ENCODE measurements at places on chromosomes 6 and 20. TPM values are rescaled to one million over a fixed set of nuclear protein-coding genes. Genes with fewer than 3 reads are reported as not detected.
A peak's percentile ranks its signal among the peaks of the same experiment; 100 is the strongest.

- DNase-seq: peak; percentile 22
These were observed 24.1 kb downstream of the LRFN2 start for GRCh38 chr6:40563111-40563510.

DNA sequence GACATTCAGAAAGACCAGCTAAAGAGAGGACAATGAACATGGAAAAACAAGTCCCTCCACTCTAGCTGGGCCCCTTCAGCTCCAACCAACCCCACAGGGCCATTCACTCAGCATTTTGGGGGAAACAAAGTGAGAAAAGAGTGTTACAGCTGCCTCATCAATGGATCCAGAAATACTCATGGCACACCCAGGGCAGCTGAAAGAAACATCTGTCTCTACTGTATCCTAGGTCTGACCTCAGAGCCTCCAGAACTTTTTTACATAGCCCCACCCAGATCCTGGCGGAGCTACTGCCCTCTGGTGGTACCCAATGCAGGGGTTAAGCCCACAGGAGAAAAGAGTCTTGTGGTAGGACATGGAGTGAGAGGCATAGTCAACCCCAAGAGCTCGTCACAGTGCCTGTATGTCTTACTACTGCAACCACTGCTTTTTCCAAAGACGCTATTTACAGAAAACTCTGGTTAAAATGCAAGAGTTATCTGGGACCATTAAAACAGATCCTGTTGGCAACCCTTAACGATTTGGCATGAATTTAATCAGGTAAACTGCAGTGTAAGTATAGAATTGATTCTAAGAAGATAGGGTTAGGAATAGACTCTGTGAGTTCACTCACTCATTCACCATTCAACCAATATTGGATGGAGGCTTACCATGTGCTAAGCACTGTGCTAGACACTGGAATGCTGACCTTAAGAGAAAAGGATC is 37.4 kb upstream of the FAM83C start:
- DNase-seq: peak; percentile 29

APOM gene
- total RNA-seq: 5.1 TPM

PEX3 gene
- total RNA-seq: 23.5 TPM

ACSS1 gene
- 48.0 TPM for total RNA-seq

ARMC12 gene
- 1.6 TPM for total RNA-seq

DNA sequence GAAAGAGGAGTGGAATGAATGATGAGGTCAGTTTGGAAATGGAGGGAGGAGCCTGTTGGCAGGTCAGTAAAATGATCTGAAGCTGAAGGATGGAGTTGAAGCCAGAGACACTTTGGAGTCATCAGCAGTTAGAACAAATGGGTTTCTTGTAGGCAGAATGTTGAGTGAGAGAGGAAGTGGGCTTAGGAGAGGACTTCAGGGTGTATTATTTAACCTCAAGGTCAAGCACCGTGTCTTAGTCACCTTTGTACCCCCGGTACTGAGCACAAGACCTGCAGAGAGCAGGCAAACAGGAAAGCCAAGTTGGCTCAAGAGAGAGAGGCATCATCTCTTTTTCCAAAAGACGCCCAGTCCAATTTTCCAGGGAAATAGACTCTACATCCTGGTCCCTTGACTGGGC is 23.3 kb downstream of the C20orf173 start:
- DNase-seq: no peak

GRCh38 chr20:50798650-50799049 is 3.8 kb downstream of the BCAS4 start:
- DNase-seq: no peak

VGLL2 gene
- total RNA-seq: not detected

DNA sequence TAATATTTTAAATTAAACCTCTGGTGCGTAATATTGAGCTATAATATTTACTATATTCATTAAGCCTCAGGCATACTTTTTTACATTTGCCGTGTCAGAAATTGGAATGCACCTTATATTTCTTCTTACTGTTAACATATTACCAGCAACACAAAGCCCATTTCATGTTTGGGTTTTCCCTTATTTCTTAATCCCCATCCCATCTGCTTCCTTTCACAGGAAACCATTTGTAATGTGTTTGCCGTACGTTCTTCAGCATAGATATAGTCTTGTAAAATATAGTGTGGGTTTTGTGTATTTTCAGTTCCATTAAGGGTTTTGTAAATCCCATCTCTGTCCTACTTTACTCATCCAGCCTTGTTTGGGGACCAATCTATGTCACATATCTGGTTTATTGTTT is 6.5 kb downstream of the EYS start:
- DNase-seq: no peak

BTN3A1 gene
- 18.3 TPM for total RNA-seq

DNA sequence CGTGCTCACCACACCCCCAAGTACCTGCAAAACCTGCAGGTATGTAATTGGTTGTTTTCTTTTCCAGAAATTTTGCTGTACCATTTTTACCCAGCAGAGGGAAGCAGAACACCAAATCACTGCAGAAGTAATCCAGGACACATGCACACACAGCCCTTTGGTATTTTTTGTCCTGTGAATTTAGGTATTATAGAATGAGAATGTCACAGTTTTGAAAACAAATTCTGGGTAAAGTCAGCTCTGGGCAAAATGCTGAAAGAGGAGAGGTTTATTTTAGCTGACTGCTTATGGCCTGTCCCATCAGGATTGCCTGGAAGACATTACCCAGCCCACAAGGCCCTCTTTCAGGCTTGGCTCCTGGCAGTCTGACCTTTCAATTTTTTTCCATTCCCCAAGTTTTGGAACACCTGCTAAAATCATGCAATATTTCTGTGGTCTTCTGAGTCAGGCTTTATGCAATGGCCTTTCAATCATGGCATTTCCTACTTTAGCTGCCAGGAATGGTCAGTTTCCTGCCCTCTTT is 3.5 kb upstream of the EFHC1 start:
- DNase-seq: no peak

CLVS2 gene
- not detected for total RNA-seq

- DNase-seq: no peak
These were observed 4.4 kb upstream of the TUBB1 start for GRCh38 chr20:59014680-59015389.

DNA sequence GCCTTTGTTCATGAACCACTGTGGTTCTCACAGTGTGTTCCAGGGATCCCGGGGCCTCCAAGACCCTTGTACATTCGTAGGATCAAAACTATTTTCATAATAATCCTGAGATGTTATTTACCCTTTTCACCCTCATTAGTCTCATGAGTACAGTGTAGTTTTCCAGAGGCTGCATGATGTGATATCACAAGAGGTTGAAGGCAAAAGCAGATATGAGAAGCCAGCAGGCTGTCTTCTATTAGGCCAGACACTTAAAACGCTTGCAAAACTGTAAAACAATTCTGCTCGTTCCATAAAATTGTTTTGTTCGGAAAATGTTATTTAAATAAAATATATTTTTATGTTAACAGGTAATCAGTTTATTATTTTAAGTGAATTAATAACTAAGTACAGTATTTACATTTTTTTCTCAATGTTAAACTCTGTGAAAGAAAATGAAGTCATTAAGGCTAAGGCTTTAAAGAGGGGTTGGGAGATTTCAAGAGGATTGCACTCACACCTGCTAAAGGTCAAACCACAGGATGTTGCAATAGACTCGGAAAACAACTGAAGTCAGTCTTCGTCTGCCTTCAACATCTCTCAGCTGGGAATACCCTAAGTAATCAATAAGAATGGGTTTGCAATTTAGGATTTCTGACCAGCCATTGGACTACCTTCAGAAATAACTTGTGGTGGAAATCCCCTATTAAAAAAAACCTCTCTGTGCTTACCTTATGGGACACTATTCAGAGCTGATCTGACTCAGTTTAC is 474.2 kb downstream of the KIF16B start:
- no peak for DNase-seq

CBLN4 gene
- not detected for total RNA-seq

GRCh38 chr6:134678436-134678889 is 271.4 kb downstream of the ALDH8A1 start:
- peak; percentile 82 for DNase-seq

DNA sequence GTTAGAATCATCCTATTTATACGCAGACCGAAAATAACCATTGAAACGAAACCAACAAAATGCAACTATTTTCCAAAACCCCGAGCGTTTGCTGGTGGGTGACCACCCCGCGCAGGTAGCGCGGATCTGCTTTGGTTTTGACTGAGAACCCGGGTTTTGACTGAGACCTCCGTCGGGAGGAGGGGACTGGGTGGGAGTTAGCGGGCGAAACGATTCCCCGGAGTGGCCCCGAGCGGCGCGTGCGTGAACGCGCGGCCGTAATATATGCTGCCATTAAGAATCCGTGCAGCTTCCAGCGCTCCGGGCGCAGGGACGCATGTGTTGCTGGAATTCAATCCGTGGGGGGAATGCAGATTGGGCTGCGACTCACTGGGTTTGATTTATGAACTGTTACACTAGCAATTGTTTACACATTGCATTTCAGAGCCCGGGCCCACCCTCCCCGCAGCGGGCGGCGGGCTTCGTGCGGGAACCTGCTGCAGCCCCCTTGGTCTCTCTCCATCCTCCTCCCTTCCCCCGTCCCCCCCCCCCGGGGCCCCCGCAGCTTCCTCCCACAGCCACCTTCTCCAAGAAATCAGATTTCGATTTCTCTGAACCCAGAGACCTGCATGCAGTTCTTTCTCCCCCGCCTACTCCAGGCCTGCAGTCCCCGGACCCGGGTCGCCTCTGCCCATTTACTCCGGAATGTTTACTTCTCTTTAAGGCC is 9.9 kb downstream of the NRN1 start:
- DNase-seq: no peak

DNA sequence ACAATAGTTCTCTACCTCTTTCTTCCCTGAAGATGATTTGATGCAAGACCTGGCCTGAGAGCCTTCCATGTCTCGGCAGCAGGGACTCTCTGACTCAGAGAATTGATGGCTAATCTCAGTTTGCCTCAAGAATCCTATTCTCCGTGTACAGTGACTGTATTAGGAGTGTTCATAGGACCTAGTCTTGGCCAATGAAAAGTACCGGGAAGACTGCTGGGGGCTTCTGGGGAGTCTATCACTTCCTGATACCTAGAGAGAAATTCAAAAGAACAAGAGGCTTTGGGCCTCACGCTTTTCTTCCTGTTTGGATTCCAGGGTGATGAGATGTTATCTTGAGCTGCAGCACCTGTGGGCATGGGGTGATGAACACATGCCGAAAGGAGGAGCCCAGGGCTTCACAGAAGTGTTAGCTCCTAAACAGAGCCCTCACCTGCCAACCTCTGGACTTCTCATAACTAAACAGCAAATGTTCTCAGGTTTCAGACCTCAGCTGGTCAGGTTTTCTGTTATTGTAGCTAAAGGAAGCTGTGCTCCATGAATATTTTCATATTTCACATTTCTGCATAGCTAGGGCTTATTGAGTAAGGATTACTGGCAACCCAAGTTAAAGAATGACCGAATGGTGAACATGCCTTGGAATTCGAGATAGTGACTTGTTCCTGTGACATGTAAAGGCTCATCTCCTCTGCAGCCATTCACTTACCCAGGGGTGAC is 323.1 kb upstream of the AGPAT4 start:
- no peak for DNase-seq

AVP gene
- total RNA-seq: not detected

DNA sequence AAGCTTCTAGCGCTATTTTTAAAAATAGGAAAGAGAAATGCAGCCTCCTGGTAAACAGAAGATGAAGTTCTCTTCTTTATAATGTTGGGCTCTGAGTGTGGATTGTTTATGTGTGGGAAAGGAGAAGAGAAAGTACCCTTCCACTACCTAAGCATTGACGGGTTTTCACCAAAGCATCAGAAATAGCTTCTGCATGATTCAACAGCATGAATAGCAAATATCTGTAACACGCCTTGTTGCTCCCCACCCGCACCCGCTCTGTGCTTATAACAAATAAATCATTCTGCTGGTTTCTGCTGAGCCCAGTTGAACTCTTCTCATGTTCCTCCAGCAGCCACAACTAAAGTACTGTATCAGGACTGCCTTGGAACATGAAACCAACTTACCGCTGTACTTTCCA is 20.7 kb downstream of the TXLNB start:
- DNase-seq: no peak

NTSR1 gene
- not detected for total RNA-seq

GRCh38 chr6:108476847-108477430 is 83.8 kb upstream of the FOXO3 start:
- DNase-seq: no peak

GSTA2 gene
- total RNA-seq: 0.27 TPM

GRCh38 chr20:31818376-31818908 is 714 bp upstream of the MYLK2 start:
- DNase-seq: no peak

DNA sequence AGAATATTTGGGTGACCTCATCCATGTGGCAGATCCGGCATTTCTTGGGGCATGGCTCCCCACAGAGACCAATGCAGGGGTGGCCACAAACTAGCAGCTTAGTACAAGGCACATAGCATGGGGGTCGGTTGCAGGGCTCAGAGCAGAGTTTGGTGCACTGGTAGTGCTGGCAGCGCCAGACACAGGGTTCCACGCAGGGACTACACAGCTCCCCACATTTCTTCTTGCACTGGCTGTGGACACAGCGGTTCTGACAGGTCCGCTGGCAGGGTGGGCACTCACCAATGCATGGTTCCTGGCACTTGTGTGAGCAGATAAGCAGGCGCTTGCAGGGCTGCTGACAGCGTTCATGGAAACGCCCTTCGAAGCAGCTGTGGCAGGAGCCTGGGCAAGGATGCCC is 29.1 kb downstream of the DDX27 start:
- DNase-seq: no peak

GRCh38 chr20:62376112-62377063 is 9.3 kb upstream of the LAMA5 start:
- DNase-seq: peak; percentile 73

ACTL10 gene
- total RNA-seq: 2.1 TPM

TREM1 gene
- total RNA-seq: 1.0 TPM

- DNase-seq: no peak
These were observed 196.1 kb downstream of the DLL1 start for GRCh38 chr6:170094686-170095272.

GRCh38 chr6:156933201-156934068 is 156.3 kb downstream of the ARID1B start:
- DNase-seq: peak; percentile 73

SAMD3 gene
- total RNA-seq: 0.17 TPM

DNA sequence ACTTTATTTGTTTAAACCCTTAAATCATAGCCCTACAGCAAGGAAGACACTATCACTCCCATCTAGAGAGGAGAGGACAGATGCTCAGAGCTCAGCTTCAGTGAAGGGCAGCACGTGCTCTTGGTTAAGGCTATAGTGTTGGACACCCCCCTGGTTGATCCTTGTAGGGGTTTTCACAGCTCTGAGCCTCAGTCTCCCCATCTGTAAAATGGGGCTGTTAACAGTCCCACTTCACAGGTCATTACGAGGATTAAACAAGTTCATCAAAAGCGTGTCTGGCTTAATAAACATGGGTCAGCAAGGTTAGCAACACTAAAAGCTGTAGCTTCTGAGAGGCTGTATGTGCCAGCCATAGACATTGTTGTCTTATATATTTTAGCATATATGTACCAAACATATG is 82.4 kb downstream of the NFATC2 start:
- no peak for DNase-seq

GRCh38 chr20:4025679-4026078 is 10.3 kb upstream of the RNF24 start:
- DNase-seq: no peak
